Adipocyte (in vitro differentiated cells): ENCODE measurements at places on chromosomes 7 and 10.

DNA sequence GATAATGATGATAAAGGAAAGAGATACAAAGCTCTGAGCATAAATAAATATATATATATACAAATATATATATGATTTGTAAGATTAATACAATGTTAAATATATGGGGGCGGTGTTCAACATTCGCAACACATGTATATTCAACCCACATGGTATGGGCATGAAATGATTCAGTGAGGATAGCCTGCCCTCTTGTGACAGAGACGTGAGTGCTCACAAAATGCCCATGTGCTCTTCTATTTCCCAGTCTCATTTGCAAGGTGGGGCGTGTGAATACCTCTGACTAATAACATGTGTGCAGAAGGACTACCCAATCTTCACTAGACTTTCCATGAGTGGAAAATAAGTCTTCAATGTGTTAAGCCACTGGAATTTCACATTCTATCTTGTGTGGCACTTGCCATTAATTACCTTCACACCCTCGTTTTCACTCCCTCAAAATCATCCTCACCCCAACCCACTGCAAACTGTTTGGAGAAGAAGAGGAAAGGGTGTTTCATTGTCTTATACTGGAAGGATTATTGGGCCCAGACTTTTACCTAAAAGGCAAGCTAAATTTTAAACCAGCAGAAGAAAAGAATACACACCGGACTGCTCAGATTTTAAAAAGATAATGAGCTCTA lies 26.9 kb downstream of the ASAH2 start:
- DNase-seq = peak; percentile 71

DNA sequence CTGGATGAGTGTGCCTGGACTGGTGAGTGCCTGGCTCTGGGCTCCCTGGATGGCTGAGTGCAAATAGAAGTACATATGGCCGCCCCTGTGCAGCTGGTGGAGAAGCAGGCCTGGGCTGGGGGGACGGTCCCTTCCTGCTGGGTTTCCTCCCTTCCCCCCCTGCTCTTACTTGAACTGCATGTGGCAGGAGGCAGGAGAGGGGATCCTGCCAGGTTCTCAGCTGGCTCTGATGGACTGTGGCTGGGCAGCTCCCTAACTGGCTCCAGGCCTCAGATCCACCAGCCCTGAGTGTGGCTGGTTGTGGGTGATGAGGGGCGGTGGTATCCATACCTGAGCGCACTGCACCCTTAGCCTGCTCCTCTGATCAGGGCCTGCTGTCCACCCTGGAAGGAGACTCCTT lies 26.9 kb downstream of the ADCY1 start:
- no peak for DNase-seq

DNA sequence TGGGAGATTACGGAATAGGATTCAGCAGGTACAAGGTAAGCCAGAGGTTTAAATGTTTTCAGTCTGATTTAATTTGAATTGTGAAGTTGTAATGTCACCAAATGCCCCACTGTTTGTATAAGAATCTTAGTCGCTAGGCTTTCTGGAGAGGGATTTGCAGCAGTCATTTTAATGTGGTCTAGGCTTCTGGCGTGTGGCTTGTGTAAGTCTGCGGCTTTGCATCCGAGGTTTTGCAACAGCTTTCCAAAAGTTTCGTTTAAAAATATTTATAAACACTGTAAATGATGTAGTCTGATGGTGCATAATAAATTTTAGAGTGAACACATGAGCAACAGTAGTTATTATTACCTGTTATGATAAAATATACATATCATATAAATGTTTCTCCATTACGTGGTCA lies 26.1 kb upstream of the BHLHA15 start:
- no peak for DNase-seq

DNA sequence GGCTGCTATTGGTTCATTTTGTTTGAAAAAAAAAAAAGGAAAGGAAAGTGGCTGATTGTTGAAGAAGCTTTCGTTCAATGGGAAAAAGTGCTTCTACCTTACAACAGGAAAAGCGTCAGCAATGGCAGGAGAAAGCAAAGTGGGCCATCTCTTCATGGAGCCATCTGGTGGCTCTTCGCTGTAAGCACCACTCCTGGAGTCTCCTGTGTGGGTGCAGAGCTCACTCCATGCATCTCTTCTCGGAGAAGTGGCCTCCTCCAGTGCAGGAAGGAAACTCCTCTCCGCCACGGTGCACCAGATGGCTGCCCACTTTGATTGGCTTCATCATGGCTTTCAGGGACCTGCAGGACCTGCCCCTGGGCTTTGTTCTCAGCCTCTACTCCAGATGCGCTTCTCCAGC lies 250.9 kb downstream of the PTEN start:
- peak; percentile 32 for DNase-seq
